ENCODE measurements at places on chromosomes 7 and 10.
A peak's percentile ranks its signal among the peaks of the same experiment; 100 is the strongest.

DNA sequence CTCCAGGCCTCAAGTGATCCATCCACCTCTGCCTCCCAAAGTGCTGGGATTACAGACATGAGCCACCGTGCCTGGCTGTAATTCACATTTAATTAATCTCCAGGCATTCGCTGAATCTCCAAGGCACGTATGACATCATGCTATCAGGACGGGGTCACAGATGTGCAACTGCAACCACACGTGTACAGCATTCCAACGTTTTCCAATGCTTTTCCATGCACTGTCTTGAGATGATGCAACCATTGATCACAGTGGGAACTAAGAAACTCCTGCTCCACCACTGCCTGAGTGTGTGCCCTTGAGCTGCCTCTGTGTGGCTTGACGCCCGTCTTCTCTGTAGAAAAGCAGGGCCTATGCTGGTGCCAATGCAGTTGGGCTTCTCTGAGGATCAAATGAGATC, 119.8 kb upstream of the LYZL2 start:
- no peak for DNase-seq

GRCh38 chr10:44982114-44982460, 3.5 kb upstream of the DEPP1 start:
- DNase-seq: peak; percentile 91

GRCh38 chr10:12538491-12538995, 189.2 kb downstream of the CAMK1D start:
- no peak for DNase-seq

DNA sequence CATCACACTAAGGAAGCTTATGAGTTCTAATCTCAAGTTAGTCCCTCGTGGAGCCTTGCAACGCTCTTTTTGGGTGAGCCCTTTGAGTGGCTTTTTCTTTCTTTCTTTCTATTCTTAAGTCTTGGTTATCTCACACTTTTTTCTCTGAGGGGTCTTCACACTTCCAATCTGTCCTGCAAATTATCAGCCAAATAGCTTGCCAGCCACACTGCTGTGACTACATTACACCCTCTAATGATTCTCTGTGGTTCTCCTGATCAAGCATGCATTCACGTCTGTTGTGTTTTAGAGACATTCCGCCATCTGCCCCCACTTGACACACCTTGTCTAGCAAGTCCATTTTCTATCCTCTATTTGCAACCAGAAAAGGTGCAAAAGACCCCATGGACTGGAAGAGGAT, 340.2 kb downstream of the THSD7A start:
- no peak for DNase-seq

Data from aorta (tissue), 5 donors.